ENCODE measurements at places on chromosomes 6 and 20.
A peak's percentile ranks its signal among the peaks of the same experiment; 100 is the strongest.

DNA sequence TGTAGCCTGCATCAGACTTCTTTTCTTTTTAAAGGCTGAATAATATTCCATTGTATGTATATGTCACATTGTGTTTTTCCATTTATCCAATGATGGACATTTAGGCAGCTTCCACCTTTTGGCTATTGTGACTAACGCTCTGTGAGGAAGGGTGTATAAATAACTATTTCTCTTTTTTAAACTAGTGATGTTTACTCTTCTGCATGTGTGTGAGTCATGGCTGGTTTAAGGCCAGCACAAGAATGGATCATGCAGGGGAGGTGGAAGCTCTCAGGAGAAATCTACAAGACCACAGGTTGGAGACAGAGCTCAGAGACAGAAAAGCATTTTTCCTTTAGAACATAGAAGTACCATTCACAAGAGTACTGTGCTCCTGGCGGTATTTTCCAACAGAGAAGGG lies 307.2 kb downstream of the SOX4 start:
- DNase-seq: no peak

- no peak for DNase-seq
Measured at GRCh38 chr6:113565306-113565705, 291.8 kb upstream of the MARCKS start.

GRCh38 chr6:166595949-166596348 lies 9.5 kb upstream of the RAMACL start:
- no peak for DNase-seq

DNA sequence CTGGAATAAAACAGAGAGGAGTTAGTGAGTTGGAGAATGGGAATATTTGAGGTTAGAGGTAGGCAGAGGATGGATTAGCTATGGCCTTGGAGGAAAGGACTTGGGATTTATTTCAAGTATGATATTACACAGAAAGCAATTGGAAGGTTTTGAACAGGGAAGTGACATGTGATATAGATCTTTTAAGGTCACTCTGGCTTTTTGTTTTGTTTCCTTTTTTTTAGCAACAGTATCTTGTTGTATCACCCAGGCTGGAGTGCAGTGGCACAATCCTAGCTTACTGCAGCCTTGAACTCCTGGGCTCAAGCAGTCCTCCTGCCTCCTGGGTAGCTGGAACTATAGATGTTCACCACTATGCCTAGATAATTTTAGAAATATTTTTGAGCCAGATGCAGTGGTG lies 190.3 kb downstream of the UTRN start:
- no peak for DNase-seq

- DNase-seq: no peak
Measured at GRCh38 chr6:152948150-152948768, 34.6 kb downstream of the FBXO5 start.

DNA sequence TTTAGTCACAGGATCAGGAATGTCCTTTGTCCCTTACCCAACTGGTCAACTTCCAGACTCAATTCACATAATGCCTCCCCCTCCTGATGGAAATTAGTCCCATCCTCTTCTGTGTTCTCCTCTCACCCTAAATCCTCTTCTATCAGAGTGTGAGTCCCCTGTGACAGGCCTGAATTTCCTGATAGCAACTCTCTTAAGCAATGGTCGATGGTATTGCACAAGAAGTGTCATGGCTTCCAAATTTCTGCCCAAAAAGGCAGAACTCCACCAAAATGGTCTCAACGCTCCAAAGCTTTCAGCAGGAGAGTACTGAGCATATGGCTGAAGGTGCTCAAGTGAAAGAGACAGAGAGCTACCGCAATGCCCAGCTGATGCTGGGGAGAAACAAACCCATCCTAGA lies 2.4 kb downstream of the PREP start:
- no peak for DNase-seq

- no peak for DNase-seq
Measured at GRCh38 chr20:25675161-25675560, 21.5 kb downstream of the ZNF337 start.

DNA sequence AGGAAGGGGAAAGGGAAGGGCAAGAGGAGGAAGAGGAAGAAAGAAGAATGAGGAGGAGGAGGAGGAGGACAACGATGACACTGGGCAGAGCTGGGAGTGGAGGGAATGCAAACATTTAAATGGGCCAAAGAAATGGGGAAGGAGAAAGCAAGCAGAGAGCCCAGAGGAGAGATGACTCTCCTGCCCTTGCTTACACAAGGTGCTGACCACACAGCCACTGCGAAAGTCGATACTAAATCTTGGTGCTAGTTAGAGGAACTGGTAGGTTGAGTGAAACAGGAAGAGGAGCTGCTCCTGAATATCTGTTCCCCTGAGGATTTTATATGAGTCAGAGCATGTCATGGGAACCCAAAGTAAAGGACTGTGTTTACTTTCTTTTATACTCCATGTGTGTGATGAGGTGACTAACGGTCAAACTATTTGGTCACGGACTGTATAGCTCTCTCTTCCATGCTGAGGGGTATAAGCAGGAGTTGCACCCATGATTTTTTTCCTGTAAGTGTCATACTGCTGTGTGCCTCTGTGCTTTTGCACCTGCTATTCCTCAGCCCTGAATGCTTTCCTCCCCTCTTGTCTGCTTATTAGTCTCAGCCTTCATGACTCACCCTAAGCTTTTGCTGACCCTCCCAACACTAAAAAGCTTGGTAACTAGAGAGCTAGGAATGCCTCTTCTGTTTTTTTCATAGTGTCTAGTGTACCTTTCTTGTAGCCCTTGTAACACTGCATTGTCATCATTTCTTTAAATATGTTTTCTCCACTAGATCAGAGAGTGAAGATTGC lies 9.5 kb upstream of the PAQR8 start:
- DNase-seq: no peak

- DNase-seq: no peak
Measured at GRCh38 chr6:169812257-169812644, 60.8 kb downstream of the ERMARD start.

DNA sequence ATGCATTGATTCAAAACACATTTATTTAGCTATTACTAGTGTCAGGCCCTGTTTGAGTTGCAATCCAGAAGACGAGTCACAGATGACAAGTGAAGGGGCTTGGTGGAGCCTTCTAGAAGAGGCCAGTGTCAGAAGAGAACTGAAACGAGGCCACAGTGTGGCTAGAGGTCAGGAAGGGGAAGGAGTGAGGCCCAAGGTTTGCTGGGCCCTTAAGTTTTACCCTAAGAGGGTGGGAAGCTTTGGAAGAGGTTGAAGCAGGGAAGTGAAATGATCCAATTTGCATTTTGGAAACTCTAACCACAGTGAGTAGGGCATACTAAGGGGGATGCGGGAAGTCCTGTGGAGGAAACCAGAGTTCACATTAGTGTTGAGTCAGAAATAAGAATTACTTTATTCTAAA lies 25.0 kb downstream of the TTK start:
- no peak for DNase-seq

DNA sequence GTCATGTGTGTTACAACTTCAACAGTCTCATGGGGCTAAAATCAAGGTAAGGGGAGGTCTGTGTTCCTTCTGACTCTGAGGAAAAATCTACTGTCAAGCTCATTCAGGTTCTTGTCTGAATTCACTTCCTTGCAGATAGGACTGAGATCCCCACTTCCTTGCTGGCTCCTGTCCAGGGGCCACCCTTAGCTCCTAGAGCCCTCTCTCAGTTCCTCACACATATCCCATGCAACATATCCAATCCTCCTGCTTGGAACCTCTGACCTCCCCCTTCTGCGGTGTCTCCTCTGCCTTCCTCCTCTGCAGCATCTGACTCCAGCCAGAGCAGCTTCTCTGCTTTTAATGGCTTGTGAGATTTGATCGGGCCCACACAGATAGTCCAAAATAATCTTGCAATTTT lies 27.1 kb upstream of the MICB start:
- no peak for DNase-seq

- no peak for DNase-seq
Measured at GRCh38 chr6:133355922-133356321, 114.8 kb downstream of the EYA4 start.

- no peak for DNase-seq
Measured at GRCh38 chr6:33165581-33166258, 26.5 kb downstream of the COL11A2 start.

- DNase-seq: no peak
Measured at GRCh38 chr6:128836761-128837160, 46.2 kb upstream of the LAMA2 start.

DNA sequence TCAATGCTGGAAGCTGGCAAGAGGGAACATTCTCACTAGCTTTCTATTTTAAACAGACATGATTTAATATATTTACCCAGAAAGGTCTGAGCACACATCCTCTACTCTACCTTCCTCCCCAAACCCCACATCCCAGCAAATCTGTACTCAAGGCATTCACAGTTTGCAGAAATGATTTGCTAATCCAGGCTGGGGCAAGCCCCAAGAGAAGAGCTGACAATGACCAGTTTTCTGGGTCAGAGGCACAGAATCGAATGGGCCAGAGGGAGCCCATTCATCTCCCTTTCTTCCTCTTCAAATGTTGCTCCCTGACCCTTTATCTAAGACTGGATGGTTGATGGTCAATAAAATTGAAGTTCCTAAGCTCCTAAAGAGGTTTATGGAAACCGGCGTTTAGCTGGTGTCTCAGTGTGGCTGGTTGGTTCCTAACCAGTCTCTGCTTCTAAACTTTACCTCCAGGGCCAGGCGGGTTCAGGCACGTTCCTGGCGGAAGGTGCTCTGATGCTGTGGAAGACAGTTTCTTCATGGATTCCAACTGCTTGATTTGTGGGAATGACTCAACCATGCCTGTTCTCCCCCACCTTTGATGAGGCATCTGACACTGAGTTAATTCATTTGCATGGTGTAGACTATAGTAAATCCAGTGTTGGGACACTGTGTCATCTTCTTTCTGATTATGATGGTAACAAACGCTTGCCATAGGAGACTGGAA lies 96.4 kb upstream of the IYD start:
- DNase-seq: no peak

GRCh38 chr6:44475779-44476434 lies 88.4 kb downstream of the CDC5L start:
- peak; percentile 53 for DNase-seq

- no peak for DNase-seq
Measured at GRCh38 chr6:149084026-149084425, 233.5 kb upstream of the TAB2 start.

DNA sequence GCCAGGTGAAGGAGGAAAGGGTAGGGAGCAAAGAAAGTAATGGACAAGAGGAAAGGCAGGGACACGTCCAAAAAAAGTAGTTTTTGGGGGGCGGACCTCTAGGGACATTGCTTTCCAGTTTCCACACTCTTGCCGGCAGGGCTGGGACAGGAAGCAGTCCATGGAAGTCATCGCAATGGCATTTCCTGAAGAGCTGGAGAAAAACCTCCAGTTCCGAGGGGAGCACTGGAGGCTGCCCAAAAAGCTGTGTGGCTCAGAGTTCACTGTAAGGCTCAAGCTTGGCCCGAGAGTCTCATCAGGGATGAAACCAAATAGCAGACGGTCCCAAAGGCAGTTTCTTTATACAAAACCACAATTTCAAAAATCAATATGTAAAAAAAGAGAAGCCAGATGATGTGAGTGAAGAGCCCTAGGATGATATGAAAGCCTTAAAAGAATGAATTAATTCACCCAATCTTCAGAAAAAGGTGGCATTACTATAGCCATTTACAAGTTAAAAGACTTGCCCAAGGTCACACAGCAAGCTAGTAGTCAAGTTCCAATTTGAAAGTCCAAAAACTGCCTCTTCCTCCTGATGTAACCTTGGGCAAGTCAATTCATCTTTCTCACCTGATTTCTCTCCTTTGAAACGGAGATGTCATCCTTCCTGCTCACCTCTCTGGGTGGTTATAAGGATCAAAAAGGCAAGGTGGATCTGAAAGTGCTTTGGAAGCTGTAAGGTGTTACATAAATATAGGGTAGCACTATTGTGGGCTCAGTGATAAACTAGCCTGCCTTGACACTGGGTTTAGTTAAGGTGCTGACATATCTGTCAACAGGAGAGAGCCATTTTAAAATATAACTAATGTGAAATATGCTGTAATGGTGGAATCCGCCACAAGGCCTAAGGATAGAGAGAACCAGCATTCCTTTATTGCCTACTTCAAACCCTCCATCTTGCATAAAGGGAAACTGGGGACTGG lies 9.1 kb downstream of the BCL2L1 start:
- DNase-seq: no peak

DNA sequence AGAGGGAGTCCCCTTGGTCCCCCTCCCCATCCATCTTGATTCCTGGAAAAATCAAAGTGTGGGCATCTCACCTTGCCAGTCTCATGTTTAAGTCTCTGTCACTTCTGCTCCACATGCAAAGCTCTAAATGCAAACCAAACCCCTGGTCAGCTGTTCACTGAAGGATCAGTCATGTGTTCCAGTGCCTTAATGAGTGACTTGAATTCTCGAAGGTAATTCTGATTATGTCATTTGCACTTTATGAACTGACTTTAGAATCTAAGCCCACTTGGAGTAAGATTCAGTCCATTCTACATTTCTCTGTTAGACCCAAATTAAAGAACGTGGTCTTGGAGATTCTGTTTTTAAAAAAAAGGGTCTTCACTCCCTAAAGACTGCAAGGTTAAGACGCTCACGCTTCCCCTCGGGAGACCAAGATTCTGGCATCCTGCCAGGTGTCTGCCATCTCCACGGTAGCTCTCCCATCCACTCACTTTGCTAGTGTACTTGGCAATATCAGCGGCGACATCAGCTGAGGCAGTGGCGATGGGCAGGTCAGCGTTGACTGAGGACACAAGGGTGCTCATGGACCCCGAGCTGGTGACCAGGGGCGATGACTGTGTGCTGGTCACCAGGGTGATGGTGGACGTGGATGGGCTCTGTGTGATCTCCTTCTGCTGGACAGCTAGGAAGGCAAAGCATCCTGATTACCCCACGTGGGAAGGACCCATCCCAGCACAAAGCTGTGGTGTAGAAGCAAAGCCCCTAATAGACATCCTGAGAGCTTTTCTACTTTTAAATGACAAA lies 120.5 kb downstream of the ZMYND8 start:
- DNase-seq: no peak

- DNase-seq: no peak
Measured at GRCh38 chr6:12890171-12890790, 173.7 kb downstream of the PHACTR1 start.
